Kidney capillary endothelial cell (primary cell): ENCODE measurements at places on chromosomes 2 and 18.
A peak's percentile ranks its signal among the peaks of the same experiment; 100 is the strongest.

DNA sequence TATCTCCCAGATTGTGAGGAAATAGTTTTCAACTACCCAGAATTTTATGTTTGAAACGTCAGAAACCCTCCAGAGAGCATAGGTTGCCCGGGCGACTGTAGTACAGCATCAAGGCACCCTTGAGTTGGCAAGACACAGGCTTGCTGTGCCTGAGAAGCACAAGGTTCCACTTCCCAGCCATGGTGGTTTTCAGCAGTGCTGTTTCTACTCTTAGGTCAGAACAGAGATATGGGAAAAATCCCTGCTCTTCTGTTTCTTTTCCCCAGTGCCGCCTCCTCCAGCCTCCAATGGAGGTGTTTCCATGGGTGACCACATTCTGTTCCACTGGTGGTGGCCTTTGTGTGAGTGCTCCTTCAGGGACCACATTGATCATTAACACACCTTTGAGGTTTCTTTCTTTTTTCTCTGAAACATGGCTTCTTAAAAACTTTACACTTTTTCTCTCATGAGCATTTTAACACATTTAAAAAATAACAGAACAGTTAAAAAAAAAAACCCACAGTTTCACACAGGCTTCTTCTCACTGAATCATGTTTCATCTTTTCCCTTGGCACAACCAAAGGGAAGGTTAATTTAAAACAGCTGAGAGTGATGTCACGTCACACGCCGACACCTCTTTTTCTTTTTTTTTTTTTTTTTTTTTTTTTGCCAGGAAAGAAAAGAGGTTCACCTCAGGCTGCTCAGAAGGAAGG, 229.3 kb upstream of the HDAC4 start:
- no peak for DNase-seq

DNA sequence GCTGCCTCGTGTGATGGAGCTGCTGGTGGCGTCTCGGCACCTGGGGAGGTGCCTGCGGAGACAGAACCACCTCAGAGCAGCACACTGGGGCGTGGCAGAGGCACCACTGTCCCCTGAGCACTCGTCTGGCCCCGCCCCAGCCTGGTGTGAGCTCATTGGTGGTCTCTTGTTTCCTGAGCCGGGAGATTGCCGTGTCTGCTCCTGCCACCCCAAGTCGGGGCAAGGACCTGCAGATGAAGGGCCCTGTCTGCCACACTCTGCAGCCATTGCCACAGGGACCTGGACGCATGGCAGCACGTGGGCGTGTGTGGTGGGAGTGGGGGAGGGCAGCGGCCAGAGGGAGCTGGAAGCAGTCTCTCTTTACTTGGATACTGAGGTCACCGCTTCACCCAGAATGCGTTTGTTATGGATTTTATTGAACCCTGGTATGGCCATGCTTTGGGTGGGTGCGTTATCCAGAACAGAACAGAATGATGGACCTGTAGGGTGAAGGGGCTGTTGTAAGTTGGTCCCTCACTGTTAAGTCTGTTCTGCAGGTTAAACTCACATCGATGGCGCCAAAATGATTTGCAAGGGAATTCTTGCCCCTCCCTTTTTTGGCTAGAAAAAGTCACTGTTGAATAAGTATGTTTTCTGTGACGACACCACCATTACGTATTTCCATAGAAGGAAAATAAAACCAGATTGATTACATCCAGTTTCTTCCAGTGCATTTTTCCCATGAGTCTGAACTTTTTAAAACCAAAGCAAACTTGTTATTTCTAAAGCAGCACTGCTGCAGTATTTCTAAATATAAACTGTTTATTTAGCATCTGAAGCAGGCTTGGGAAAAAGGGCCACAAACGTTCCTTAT, 92.0 kb downstream of the USP40 start:
- DNase-seq: no peak

DNA sequence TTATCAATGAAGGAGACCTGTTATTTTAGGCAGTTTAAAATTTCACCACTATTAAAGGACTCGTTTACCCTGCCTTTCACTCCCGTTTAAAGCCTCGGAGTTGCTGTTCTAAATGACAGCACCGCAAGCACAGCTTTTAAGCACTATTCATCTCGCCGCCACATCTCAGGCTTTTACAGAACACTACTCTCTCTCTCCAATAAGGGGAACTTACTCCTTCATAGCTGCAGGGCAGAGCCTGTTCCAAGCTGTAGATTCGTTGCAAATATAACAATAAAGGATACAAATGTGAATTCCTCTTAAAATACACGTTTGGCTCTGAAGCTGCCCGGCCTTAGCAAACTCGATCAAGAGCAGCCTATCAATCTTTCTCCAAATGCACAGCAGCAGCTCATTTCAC, 271.8 kb downstream of the ZNF521 start:
- no peak for DNase-seq

GRCh38 chr2:154882725-154883124, 184.2 kb downstream of the KCNJ3 start:
- no peak for DNase-seq

GRCh38 chr2:241130316-241130715, 19.0 kb downstream of the PASK start:
- DNase-seq: no peak

DNA sequence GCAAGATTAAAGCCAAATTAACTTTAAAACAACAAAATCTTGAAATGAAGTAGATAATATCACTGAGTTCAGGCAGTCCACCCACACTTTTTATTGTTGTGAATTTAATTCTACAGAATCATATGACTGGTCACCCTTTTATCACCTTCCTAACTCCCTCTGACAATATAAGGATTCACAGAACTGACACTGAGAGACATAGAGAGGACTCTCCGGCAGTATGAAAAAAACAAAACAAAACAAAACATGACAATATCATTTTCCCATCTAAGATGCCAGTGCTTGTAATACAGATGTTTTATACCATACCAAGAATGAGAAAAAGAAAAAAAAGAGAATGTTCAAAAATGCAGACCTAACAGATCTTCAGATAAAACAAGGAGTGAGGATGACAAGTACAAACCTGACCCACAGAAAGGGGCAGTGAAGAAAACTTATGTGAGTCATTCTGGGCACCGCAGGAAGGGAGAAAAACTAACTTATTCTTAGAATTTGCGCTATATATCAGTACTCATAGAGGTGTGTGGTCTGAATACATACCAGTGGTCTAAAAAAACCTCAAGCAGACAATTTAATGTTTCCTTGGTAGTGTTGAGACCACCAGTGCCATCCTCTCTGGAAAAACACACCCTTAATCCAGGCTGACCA, 136.6 kb downstream of the ZAP70 start:
- no peak for DNase-seq

GRCh38 chr2:199461711-199462346, 4.1 kb upstream of the SATB2 start:
- DNase-seq: no peak

DNA sequence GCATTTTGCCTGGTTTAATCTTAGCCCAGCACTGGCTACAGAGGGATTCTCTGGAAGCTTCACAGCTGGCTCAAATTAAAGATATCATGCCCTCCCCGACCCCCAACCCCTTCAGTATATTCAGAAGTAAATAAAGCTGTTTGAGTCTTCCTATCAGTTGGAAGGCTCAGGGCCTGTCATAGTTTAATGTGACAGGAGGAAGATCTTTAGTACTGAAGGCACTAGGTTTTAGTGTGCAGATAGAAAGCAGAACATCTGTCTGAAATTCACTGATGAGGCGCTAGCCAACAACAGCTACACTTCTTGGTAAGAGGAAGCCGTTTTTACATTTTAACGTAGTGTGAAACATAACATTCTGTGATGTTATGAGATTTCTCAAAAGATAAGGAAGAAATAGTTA, 969.1 kb upstream of the CDH2 start:
- DNase-seq: no peak

DNA sequence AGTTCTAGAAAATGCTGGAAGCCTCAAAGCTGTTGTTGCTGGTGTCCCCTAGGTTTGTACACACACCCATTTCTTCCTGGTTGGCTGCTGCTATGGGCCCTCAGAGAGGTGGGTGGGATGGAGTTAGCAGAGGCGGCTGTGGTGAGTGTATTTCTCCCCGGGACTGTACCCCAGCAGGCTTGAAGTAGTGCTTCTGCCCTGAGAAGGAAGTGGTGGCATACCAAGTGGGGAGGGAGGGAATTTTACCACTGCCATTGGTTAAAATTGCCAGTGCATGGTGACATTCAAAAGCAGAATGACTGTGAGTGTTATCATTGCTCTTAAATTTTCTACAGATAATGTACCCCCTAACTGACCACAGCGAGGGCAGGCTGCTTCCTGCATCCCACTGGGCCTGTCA, 125.6 kb upstream of the CAPN13 start:
- no peak for DNase-seq

- peak; percentile 81 for DNase-seq
Observed at GRCh38 chr18:9755615-9756014, 47.5 kb downstream of the RAB31 start.

- no peak for DNase-seq
Observed at GRCh38 chr2:231627384-231628120, 34.9 kb downstream of the TEX44 start.

- no peak for DNase-seq
Observed at GRCh38 chr2:16632598-16632997, 33.0 kb downstream of the CYRIA start.

- DNase-seq: peak; percentile 91
Observed at GRCh38 chr2:66432801-66433694, 1.9 kb upstream of the MEIS1 start.

DNA sequence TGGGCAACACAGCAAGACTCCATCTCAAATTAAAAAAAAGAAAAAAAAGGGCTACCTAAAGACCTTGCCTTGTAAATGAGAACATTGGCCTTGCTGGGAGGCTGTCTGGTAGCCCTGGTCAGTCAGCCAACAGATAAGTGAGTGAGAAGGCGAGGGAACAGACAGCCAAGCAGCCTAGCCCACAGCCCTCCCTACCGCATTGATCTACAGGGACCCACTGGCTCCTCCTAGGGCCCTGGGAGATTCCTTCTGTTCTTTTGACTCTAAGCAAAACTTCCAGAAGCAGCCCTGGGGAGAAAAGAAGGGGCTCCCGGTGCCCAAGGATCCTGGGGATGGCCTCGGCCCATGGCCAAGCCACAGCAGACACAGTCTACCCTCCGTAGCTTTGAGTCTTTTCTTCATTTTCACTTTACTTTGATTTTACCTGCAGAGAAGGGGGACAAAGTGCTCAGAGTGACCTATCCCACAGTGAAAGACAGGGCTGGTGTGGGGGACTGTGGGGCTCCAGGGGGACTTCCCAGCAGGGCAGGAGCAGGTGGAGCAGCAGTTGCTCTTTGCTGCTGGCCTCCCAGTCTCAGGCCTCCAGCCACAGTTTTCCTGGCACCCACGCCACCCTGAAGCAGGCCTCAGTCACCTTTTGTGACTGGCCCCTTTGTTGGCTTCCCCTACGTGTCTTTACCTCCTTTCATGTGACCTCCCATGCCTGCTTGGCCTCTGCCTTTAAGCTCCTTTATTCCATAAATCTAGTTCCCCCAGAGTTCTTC, 5.1 kb downstream of the CEP68 start:
- no peak for DNase-seq
